SHP77 treated with DMSO at 0.1 percent for 48 hours (cell line): ENCODE measurements at places on chromosomes 6 and 20.

GRCh38 chr6:116072368-116072767 is 11.7 kb upstream of the FRK start:
- DNase-seq = no peak

DNA sequence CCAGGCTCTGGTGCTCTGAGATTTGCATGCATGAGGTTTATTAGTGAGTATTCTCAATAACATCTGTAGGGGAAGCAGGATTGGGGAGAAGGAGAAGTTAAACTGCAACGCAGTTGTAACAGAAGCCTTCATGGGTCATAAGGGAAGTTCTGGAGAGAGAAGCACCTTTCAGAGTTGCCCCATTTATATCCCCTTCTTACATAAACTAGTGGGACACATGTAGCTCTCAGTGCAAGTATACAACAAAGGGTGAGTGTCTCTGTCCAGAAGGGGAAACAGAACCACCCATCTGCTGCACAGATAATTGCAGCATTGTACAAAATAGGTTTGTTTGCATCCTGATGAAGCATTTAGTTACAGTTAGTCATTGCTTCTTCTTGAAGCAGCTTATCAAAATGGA is 4.3 kb upstream of the ADGB start:
- DNase-seq = no peak

GRCh38 chr6:123838505-123839234 is 35.0 kb downstream of the NKAIN2 start:
- DNase-seq = peak; percentile 71

DNA sequence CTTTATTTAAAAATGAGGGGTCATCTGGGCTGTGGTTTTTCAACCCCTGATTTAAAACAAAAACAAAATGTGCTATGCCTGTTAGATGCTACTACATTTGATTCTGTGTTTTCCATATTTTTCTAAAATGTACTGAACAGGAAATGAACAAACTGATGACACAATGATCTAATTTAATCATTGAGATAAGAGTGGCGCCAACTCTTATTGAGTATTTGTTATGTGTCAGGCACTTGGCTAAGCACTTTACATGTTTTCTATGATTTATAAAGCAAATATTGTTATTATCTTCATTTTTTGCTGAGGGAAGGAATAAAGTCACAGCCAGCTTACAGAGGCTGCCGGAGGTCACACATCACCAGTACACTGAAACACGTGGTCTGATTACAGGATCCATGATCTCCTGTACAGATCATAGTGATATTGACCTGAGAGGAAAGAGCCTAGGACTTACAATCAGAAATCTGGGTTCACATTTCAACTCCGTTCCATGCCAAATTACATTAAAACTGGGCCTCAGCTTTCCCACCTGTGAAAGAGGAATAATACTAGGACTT is 166.7 kb downstream of the ESR1 start:
- no peak for DNase-seq

- no peak for DNase-seq
These were observed 338.2 kb downstream of the SOX4 start for GRCh38 chr6:21931641-21932335.

- DNase-seq = no peak
These were observed 38.6 kb downstream of the RIPOR2 start for GRCh38 chr6:24897186-24897585.

DNA sequence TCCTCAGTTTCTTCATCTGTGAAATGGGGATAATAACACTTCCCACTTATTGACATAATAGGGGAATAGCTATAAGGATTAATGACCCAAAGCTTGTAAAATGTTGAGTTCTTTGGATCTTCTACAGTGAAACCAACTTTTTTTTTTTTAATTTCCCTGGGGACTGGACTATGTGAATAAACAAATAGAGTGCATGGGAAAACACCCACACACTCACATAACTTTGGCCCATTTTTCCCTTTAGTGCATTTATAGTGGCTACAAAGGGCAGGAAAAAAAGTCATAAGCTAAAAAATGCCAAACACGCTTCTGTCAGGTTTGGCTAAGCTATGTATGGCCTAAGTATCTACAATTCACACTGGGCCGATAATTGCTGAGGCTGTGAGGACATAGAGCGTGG is 406.2 kb upstream of the JAG1 start:
- no peak for DNase-seq

DNA sequence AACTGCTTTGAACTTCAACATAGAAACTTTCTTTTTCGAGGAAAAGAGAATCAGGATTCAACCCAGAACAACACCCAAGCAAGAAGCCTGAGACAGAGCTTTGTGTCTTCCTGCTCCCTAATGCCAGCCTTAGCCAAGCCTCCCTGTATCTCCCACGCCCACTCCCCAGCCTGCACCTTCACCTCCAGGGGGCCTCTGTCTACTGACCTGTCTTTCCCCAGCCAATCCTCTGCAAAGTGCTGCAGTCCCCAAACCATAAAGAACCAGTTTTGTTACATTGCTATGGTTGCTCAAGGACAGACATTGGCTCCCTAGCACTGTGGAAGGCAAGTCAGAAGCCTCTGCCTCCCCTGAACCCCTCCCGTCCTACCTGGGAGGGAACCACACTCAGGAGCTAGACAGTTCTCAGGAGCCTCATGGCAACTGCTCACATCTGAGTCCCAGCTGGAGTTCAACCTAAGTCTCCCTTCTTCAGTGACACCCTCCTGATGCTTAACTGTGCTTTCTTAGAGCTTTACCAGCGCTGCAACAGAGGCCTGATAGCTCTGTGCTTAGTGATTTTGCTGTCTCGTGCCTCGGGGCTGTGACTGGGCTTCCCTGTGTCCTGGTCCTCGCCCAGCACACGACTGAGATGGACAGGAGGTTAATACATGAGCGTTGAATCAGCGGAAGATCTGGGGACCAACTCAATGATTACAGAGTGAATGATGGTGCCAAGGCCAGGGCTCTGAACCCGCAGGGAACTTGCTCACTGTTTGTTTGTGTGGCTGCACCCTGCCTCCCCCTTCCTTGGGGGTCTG is 101.5 kb upstream of the DUSP22 start:
- DNase-seq = no peak

GRCh38 chr20:16955971-16956370 is 207.8 kb downstream of the OTOR start:
- no peak for DNase-seq

DNA sequence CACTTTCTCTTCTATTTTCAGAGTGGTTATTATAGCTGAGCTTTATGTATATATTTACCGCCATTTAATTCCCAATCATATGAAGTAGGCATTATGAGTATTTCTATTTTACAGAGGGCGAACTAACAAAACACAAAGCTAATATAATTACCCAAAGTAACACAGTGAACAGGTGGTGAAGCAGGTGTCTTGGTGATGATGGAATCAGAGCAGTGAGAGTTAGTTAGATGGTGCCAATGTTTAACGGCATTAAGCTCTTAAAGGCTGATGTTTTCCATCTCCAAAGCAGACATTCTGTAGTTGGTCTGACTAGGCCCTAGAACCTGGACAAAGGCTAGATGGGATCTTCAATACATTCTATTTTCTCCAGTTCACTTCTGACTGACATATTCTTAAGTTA is 551.1 kb upstream of the SYNCRIP start:
- no peak for DNase-seq

DNA sequence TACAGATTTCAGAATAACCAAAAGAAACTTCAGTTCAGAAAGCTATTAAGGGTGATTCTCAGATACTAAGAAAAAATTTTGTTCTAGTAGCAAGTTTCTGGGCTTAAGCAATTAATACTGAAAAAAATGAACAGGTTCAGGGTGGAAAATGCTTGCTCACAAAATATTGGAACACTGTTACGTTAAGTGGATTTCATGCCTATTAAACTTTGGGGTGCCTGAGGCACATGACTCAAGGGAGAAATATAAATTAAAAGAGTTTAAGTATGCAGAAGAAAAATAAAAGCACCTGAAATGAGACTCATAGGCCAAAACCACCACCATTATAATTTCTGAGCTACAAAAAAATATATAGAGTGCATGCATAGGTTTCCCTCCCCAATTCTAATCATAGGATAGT is 32.3 kb upstream of the HSF2 start:
- no peak for DNase-seq

GRCh38 chr6:153662982-153663381 is 376.1 kb upstream of the OPRM1 start:
- DNase-seq = no peak

- DNase-seq = no peak
These were observed 182.4 kb downstream of the KHDC1L start for GRCh38 chr6:73042892-73043291.

DNA sequence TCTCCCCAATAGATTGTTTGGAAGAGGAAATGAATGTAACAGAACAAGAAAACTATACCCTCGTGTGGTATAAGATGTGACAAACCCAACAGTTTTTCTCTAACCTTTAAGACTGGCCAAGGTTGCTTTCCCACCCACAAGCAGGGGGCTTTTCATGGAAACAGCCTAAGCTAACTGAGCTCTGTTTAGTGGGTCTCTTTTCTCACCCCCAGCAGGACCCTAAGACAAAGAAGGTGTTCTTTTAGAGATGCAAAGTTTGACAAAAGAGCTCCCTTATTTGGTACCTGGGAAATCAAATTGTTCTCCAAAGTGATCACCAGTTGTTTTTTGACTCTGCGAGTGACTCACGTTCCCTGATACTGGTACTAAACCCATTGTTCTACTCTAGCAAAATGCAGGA is 59.1 kb downstream of the MBOAT1 start:
- DNase-seq = no peak

DNA sequence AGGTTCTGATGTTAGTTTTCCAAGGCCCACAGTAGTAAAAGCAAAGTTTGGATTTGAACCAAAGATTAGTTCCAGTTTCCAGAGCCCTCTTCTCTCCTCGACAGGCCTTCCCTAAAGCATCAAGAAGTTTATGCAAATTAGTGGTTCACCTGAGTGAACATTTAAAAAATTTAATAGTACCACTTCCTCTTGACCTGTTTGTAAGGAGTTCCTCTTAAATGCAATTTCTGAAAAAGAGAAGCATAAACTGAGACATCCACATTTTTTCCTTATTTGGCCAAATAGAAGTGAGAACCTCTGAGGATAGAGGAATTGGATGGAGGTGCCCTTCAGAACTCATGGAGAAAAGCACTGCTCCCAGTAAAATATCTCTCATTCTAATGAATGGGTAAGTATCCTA is 1.2 kb upstream of the DSE start:
- DNase-seq = no peak

DNA sequence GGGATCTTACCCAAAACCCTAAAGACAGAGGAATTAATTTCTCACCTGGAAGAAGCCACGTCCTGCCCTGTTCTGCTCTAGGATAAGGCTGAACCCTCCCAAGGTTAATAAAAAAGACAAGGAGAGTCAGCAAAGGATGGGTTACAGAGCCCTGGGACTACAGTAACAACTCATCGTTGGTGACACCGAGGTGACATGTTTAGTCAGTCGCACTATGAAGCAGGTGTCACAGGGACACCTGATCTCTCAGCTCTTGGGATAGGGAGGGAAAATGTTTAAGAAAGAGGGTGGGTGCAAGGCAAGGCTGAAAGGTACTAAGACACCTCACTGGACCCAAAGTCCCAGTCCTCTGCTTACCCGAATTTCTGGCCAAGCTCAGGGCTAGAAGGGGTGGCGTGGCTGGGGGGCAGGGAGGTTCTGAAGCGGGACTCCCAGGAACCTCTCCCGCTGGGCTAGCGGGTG is 562 bp downstream of the MOCS1 start:
- no peak for DNase-seq

DNA sequence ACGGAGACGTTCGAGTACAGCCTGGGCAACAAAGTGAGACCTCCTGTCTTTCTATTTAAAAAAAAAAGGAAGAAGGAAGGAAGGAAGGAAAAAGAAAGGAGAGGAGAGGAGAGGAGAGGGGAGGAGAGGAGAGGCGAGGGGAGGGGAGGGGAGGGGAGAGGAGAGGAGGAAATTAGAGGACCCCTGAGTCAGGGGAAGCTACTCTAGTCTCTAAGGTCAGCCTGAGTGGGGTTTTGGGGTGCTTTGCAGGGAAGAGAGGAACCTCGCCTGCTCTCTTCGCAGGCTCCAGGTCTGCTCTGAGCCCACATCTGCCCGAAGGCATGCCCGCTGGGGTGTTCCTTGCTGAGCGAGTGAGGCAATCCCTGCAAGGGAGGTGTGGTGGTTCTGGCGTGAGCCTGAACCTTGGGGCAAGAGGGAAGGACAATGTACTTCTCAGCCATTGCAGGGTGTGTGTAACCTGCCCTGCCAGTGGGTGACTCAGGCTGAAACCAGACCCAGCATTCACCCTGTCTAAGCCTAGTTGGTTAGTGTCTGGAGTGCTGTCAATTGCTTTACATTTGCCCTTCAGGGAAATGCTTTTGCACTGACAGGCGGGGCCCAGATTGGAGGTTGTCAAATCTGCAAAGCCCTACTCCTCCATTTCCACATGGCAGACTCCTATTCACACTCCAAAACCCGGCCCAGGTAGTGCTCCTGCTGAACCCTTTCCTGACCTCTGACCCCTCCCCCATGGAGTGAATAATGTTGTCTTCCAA is 15.3 kb upstream of the MMP9 start:
- no peak for DNase-seq

GRCh38 chr6:35759426-35759825 is 17.0 kb upstream of the CLPSL2 start:
- no peak for DNase-seq

GRCh38 chr6:26521600-26522391 is 16.4 kb upstream of the HMGN4 start:
- DNase-seq = no peak

GRCh38 chr20:10115021-10115420 is 80.2 kb downstream of the ANKEF1 start:
- DNase-seq = no peak

GRCh38 chr20:16505894-16506293 is 67.4 kb downstream of the KIF16B start:
- no peak for DNase-seq

GRCh38 chr20:23132293-23132929 is 46.3 kb upstream of the CD93 start:
- no peak for DNase-seq

GRCh38 chr6:36285187-36285671 is 15.4 kb downstream of the PNPLA1 start:
- no peak for DNase-seq

DNA sequence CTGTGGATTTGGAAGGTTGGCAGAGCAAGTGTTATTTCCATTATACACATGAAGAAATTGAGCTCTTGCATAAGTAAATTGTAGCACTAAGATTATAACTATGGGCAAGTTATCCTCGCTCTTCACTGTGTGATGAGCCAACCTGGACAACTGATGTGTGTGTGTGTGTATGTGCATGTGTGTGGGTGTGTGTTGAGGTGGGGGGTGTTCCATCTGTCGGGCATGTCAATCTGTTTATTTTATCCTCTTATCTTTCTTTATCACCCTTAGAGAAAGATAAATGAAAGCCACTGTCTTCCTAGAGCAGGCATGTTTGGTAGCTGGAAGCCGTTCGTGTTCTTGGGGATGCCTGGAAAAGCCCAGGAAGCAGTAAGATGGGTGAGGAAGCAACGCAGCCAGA is 3.0 kb upstream of the DSP start:
- DNase-seq = no peak

GRCh38 chr6:131399433-131399832 is 173.6 kb upstream of the ARG1 start:
- no peak for DNase-seq

DNA sequence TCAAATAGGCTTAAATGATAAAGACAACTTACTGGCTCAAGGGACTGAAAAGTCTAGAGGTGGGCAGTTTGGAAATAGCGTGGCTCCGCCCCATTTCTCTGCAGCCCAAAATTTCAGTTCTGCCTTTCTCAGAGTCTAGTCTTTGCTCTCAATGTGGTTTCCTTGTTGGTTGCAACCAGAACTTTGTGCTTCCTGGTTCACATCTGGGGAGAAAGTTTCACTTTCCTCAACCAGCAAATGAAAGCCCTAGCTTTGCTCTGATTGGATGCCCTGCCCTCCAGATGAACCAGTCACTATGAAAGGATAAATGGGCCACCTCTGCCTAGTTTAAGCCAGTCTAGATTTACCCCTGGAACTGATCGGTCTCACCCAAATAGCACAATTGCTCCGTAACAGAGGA is 14.9 kb downstream of the SYCP2L start:
- DNase-seq = no peak
